Tibial artery (tissue), 4 donors: ENCODE measurements at places on chromosomes 16 and 17.

DNA sequence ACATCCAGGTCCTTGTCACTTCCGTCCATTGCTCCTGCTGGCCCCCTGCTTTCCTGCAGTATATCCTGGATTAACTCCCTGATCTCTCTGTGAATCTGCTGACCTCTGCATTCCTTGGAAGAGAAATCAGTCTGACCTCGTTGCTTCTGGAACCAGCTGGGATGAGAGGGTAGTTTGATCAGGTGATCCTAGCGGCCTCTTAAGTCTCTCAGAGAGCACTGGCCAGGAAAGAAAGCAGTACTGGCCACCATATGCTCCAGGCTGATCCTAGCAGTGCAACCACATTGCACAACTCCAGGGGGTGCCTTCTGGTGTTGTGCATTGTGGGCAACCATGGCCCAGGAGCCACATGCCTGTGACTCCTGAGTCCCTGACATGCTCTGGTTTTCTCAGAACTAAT is 79.2 kb downstream of the ARHGAP23 start:
- no peak for DNase-seq

- no peak for DNase-seq
Measured at GRCh38 chr16:20899071-20899470, 1.1 kb downstream of the DCUN1D3 start.

DNA sequence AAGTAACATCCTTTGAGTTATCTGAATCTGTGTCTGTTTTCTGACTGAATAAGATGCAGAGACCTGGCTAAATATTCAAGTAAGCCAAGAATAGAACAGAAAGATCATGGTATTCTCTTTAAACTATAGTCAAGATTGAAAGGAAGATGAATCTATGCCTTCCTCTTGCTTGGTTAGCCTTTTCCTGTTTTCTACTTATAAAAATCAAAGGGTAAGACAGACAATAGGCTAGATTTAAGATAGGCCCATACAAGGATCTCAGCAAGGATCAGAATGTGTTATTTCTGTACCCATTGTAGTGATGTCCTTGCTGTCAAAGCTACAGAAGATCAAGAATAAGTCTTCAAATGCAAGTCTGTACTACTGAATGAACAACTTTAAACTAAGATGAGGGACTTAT is 7.0 kb upstream of the CDR2 start:
- DNase-seq = no peak

DNA sequence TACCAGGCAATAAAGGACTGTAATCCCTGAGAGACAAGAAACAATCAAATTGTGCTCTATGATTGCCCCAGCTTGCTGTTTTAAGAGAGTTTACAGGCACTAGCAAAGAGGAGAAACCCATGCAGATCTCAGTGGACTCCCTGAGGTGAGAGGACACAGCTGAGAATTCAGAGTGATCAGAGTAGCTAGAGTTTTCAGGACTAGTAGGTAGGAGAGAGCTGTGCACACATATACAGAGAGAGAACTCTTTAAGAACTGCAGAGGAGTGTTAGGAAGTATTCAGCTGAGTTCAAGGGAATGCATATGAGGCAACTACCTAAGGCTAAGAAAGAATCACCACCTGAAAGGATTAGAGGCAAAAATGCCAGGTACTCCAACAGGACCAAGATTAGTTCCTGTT is 904.8 kb downstream of the CDH8 start:
- DNase-seq = no peak

GRCh38 chr17:12110906-12111305 is 90.2 kb downstream of the MAP2K4 start:
- DNase-seq = no peak

DNA sequence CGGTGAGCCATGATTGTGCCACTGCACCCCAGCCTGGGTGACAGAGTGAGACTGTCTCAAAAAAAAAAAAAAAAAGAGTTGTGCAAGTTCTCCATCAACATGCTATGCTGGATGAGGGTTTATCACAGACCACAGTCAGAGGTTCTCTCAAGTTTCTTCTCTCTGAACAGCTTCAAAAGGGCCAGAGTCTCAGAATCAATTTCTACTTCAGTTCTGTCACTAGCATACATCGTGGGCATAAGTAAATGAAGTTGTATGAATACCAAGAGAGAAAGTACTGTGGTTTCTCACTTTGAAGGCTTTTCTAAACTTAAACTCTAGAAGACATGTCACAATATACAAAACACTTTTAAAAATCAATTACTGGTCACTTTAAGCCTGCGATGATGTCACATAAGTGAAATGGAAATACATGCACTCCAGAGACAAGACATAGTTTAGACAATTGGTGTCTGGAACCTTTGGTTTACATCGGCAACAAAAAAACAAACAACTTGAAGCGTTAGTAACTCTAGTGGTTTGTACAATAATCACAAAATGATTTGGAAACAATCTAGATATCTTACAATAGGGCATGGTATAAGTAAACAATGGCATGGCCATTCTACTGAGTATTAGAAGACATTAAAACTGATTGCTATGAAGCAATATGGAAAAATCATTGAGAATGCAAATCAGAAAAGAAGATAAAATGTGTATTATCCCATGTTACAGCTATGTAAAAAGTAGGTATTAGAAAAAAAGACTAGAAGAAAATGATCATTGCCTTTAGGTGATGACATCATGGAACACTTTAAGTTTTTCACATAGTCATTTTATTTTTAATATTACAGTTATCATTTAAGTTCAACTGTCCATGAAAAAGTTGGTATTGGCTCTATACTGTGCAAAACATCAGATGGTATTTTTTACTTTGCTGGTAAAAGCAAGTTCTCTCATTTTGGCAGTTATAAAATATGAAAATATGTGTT is 232.3 kb downstream of the ZFHX3 start:
- DNase-seq = no peak

- no peak for DNase-seq
Measured at GRCh38 chr17:49725452-49726130, 17.8 kb upstream of the SLC35B1 start.

- no peak for DNase-seq
Measured at GRCh38 chr17:57349541-57350247, 93.4 kb downstream of the MSI2 start.

DNA sequence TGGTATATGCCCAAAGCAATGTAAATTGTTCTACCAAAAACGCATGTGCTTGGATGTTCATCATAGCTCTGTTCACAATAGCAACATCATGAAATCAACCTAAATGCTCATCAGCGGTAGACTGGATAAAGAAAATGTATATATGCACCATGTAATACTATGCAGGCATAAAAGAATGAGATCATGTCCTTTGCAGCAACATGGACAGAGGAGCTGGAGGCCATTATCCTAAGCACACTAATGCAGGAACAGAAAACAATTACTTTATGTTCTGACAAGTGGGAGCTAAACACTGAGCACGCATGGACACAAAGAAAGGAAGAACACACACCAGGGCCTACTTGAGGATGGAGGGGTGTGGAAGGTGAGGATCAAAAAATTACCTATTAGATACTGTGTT is 33.7 kb downstream of the TANC2 start:
- no peak for DNase-seq

DNA sequence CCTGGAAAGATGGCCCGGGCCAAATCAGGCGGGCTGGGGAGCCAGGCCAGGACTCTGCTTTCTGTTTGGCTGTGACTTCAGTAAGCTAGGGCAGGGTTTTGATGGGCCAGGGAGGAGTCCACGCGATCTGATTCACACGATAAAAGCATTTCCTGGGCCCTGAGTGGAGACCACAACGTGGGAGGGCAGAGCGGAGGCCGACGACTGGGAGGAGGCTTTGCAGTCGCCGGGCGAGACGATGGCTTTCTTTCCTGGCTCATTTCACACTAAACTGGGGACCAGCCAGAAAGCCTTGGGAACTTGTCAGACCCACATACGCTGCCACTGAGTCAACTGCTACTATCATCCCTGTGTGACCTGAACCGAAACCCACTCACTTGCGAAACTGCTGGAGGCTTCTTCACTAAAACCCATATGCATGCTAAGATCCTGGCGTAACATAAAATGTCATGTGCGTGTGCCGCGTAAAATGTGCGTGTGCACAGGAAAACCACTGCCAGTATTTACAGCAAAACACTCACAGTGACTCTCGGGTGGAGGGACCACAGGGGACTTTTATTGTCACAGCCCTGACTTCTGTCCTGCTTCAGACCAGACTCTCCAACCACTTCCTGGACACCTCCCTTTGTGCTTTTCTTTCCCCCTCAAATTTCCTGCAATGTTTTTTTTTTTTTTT is 14.2 kb upstream of the RHBDF2 start:
- peak; percentile 92 for DNase-seq

DNA sequence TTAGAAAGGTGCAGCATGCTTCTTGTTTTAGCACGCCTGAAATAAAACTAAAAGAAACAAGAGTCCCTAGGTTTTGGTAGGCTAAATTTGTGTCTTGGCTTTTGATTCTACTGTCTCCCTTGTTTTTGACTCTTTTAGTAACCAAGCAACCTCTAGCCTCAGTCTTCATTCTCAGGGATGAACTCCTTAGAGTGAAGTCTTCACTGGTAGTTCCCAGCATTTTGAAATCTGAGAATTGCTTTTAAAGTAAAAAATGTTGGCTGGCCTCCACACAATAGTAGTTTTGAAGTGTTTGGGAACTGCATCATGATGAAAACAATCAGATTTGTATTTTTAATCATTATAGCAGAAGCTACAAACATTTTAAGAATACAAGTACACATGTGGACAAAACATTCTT is 6.1 kb upstream of the CDR2 start:
- DNase-seq = no peak

DNA sequence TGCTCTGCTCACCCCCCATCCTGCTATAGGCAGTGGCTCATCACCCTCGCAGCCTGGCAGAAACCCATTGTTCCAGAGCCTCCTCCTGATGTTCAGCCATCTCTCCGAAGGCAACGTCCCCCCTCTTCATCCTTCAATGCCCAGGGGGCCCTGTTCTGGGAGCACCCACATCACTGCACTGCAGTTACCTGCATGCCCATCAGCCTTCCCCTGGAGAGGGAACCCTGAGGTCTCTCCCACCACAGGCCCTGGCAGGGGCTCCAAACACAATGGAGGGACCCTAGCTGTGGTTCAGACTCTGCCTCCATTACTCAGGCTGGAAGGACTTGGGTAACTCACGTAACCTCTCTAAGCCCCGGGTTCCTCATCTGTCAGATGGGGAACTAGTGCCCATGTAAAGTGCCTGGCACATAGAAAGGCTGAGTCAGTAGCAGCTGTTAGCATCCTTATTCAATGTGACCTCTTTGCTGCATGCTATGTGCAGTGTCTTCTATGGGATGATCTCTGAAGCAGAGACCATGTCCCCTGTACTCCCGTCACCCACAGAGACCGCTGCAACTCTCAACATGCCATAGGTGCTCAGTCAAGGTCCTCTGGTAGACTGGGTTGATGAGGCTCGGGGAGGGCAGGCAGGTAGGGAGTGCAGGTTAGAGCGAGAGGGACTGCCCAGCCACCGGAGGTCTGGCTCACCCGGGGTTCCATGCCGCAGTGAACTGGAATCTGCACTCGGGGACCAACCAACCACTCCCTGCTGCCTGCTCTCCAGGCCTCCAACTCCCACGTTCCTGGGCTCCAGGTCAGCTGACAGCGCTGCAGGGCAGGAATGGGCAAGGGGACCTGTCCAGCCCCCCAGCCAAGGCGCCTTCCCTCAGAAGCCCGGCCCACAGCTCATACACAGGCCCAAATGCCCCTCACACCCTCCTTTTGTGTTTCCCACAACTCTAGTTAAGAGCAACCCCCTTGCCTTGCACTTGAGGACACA is 233.2 kb downstream of the ZNF423 start:
- no peak for DNase-seq

- DNase-seq = no peak
Measured at GRCh38 chr16:68396481-68396880, 51.8 kb downstream of the SMPD3 start.

DNA sequence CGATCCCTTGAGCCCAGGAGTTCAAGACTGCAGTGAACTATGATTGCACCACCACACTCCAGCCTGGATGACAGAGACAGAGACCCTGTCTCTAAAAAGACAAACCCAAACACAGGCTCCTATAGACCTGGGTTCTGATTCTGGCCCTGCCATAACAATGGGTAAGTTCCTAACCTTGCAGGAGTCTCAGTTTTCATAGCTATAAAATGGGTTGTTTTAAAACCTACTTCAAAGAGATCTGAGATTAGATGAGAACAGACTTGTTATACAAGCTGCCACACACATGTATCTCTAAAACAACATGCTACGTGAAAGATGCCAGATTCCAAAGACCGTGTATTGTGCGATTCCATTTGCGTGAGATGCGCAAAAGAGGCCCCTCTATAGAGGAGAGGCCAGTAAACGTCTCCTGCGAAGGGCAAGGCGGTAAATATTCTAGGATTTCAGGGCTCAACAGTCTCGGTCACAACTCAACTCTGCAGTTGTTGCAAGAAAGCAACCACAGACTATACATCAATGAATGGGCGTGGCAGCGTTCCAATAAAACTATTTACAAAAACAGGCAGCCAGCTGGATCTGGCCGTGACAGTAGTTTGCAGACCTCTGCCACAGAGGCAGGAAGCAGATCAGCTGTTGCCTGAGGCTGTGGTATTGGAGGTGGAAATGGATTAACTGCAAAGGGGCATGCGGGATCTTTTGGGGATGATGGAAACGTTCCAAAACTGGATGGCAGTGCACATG is 5.9 kb downstream of the CORO7 start:
- DNase-seq = no peak

DNA sequence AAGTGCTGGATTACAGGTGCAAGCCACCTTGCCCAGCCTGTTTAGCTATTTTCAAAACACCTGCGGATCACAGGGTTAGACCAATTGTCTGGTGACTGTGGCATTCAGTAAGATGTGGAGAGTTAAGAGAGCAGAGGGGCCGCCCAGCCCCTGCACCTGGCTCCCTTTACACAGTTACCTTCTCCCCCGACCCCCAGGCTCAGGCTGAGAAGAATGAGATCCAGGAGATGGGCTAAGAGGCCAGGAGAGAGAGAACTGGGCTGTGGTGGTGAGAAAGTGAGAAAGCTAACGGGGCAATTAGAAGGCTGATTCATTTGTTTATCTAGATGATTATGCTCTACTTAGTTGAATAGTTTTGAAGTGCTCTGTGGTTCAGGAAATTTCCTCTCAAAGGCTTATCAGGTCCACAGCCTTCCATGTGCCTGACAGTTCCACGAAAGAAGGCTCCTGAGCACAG is 67.8 kb upstream of the AXIN2 start:
- DNase-seq = no peak

- no peak for DNase-seq
Measured at GRCh38 chr16:88070989-88071625, 119.9 kb downstream of the BANP start.

GRCh38 chr16:87836844-87837581 is 32.3 kb downstream of the SLC7A5 start:
- no peak for DNase-seq

- DNase-seq = no peak
Measured at GRCh38 chr16:64615630-64616280, 506.1 kb downstream of the CDH11 start.

GRCh38 chr17:40621578-40621977 is 26.0 kb downstream of the SMARCE1 start:
- DNase-seq = no peak

GRCh38 chr17:79707931-79708891 is 22.5 kb upstream of the ENPP7 start:
- DNase-seq = no peak

- no peak for DNase-seq
Measured at GRCh38 chr16:89426736-89427530, 63.4 kb downstream of the ANKRD11 start.

GRCh38 chr17:7977805-7978204 is 24.6 kb upstream of the GUCY2D start:
- no peak for DNase-seq
